ENCODE measurements at places on chromosomes 3 and 15.
A peak's percentile ranks its signal among the peaks of the same experiment; 100 is the strongest.

DNA sequence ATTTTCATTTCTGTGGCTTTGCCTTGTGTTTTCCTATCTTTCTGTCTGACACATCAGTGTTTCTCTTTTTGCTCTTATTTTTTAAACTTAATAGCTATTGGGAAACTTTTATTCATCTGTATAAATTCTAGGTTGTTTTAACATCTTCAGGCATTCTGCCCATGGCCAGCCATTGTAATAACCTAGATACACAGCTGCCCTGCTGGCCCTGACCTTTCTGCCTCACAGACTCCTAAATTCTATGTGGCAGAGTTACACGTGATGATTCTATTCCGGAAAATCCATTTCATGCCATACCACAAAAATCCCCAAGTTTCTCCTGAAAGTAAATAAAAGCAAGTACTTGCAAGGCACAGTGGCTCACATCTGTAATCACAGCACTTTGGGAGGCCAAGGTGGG lies 150.1 kb downstream of the UACA start:
- no peak for DNase-seq

GRCh38 chr3:195246581-195246995 lies 24.4 kb downstream of the XXYLT1 start:
- no peak for DNase-seq

DNA sequence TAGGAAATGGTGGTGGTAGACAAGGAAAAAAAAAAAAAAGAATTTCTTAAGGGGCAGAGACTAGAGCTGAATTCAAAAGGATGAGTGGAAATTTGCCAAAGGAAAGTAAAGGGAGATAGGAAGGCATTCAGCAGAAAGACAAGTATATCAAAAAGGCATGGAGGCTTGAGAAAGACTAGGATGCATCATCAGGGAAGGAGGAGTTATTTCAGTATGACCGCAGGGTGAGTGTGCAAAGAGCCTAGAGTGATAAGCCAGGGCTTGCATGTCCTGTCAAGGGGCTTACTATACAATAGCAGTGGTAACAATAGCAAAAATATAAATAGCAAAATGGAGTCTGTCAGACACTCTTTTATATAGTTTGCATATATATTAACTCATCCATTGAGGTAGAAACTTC lies 112.0 kb downstream of the FRMD4B start:
- DNase-seq: no peak

DNA sequence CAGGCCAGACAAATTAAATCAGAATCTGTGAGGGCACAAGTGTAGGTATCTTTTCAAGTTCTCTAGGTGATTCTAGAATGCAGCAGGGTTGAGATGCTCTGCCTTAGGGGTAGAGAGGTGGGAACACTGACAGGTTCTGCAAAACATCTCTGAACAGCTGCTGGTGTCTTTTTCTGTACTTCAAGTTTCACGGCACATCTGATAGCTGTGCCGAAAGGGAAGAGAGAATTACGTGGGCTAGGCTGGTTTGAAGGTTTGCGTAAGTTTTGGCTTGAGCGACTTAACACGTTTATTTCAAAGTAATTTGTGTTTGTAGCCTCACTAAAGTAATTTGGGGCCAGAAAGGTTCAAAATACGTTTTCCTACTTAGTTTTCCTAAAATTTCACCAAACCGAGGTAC lies 22.5 kb downstream of the PXK start:
- DNase-seq: no peak

DNA sequence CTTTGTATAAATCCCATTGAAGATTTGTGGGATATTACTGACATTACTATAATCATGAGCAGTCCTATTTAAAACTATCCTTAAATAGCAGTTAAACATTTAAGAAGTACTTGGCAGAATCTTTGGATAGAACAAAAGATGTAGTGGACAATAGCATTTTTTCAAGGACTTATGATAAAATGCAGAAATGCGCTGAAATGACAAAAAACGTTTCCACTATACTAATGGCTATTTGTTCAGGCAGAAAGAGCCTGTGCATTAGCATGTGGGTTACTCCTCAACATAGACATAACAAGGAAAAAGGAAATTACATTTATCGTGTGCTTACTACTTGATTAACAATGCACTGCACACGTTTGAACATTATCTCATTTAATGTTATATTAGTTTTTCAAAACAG lies 80.7 kb downstream of the GADL1 start:
- no peak for DNase-seq

DNA sequence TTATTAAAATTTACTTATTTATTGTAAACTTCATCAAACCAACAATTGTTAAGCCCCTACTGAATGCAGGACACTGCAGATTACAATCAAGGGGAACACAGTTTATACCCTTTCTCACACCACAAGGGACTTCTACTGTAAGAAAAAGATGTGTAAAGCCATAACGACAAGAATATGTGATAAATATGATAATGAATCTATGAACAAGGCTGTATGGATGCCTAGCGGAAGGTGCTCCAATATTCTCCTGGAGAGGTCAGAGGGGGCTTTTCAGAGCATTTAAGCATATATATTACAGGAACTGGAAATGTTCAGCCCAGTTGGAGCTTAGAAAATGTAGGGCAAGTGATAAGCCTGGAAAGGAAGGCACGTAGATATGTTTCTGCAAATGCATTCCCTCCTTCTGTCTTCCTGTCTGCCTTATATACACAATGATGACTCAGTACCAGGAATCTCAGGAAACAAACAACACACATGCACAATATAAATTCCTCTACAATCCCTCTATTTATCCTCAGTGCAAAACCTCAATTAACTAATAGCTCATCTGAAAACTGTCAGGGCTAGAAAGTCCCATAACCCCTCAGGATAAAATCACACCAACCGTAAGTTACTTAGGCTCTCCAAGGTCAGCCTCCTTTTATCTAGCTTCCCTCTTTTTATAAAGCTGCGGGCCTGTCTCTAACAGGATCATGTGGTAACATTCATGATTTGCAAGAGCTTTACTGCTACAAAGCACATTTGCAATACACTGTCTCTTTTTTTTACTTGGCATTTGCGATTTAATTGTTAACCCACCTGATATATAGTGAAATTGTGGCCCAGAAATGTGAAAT lies 393.1 kb downstream of the LPP start:
- no peak for DNase-seq

DNA sequence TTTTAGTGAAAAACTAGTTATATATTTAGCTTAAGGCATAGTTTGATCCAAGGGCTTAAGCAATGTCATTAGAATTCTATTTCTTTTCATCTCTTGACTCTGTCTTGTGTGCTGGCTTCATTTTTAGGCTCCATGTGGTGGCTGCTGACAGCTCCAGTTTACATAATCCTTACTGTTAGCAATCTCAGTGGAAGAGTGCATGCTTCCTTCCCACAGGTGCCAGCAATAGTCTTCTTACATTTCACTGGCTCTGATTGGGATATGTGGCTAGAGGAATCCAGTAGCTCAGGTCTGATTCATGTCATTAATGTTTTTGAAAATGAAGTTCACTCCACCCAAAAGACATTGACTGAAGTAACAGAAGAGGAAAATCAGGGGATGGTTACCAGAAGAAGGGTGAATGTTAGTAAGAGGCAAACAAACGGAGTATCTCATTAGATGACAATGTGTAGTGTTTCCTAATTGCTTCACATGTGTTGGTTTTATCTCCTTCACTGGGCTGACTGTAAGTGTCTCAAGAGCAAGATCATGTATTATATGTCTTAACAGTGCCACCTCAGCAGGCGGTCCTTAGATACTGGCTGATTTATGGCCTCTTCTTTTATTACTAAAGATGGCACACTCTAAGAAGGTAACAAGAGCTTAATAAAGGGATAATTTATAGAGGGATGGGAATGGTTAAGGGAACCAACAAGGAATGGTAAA lies 25.6 kb upstream of the TCF12 start:
- no peak for DNase-seq

- DNase-seq: no peak
Observed at GRCh38 chr15:63133786-63134185, 12.1 kb downstream of the LACTB start.

DNA sequence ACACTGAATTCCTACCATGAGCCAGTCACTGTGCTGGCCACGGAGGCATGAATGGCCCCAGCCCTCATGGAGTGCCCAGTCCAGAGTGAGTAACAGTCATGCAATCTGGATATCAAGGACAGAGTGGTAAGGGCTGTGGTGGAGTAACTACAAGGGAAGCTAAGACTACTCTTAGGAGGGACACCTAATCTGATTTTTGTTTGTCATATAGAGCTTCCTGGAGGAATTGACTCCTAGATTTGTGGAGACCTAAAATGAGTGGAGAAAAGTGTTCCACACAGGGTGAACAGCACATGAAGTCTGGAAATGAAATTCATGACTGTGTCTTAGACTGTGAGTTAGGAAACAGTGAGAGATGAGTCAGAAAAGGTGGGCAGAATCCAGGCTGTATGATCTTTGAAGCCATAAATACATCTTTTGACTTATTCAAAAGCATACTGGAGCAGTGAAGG lies 219.9 kb downstream of the NFKBIZ start:
- no peak for DNase-seq

DNA sequence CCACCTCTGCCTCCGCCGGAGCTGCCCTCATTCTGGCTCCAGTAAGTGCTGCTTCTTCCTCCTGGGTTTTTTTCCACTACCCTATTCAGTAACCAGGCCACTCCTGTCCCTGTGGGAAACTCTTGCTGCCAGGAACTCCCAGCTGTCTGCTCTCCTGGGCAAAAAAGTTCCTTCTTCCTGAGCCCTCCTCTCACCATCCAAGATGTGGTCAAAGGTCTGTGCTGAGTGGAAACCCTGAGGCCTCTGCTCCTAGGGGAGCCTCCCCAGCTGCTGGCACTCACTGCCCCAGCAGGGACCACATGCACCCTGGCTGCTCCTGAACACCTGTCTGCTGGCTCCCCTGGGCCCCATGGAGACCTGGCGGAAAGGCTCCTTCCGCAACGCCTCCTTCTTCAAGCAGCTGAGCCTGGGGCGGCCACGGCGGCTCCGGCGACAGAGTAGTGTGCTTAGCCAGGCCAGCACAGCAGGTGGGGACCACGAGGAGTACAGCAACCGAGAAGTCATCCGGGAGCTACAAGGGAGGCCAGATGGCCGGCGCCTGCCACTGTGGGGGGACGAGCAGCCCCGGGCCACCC lies 454 bp downstream of the C15orf62 start:
- no peak for DNase-seq

GRCh38 chr3:13210221-13210975 lies 137.2 kb upstream of the IQSEC1 start:
- DNase-seq: no peak

GRCh38 chr15:71187526-71187925 lies 72.3 kb downstream of the THSD4 start:
- DNase-seq: no peak

DNA sequence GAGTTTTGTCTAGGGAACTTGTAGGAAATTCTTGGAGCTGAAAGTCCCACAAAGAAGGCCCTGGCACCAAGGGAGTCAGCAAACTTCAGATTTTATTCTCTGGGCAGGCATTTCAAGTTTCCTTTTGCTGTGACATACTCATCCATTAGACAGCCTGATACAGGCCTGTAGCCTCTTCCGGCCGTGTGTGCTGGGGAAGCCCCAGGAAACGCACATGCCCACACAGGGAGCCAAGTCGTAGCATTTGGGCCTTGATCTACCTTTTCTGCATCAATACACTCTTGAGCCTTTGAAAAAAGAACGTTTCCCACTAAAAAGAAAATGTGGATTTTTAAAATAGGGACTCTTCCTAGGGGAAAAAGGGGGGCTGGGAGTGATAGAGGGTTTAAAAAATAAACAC lies 15.0 kb downstream of the TIGIT start:
- peak; percentile 68 for DNase-seq

DNA sequence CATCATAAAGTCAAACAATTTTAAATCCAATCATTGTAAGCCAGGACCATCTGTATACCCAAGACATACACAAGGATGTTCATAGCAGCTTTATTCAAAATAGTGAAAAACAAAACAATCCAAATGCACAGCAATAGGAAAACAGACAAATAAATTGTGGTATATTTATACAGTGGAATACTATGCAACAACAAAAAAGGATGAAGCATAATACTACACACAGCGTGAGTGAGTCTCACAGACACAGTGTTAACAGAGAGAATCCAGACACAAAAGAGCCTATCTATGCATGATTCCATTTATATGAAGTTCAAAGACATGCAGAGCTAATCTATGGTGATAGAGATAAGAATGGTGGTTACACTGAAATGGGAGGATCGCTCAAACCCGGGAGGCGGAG lies 5.6 kb upstream of the MUC20 start:
- DNase-seq: no peak

GRCh38 chr3:167032267-167032876 lies 347.7 kb downstream of the ZBBX start:
- no peak for DNase-seq

DNA sequence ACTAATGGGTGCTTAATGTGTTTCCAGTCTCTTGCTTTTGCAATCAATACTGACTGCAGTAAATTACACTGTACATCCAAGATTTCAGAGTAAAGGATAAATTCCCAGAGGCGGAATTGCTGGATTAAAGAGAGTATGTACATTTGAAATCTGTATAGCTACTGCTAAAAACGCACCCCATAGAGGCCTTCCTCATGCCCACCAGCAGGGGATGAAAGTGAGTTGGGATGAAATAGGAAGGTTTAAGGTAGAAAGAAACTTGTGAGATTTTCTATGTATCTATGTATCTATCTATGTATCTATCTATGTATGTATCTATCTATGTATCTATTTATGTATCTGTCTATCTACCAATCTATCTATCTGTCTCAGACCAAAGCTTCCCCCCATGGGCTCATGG lies 28.4 kb downstream of the TMEM44 start:
- DNase-seq: no peak

DNA sequence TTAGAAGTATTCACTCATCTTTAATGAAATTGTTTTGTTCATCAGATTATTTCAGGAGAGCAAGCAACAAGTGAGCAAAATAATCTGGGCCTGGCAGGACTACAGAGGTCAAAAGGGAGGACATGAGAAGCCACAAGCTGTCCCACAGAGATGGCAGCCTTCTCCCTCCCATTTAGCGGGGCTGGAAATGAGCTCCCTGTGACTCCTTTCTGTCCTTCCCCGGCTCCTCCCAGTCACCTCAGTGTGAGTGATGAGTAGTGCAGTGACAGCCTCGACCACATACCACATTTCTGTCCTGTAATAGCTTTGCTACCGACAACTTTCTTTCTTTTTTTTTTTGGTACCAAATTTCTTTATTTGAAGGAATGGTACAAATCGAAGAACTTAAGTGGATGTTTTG lies 38.0 kb downstream of the RAB7A start:
- peak; percentile 71 for DNase-seq
